Effector CD4-positive, alpha-beta T cell (primary cell): ENCODE measurements at places on chromosomes 1 and 21.

GRCh38 chr1:37159102-37159501, 124.8 kb upstream of the GRIK3 start:
- no peak for DNase-seq

GRCh38 chr1:211474451-211474850, 17.5 kb downstream of the RD3 start:
- no peak for DNase-seq

DNA sequence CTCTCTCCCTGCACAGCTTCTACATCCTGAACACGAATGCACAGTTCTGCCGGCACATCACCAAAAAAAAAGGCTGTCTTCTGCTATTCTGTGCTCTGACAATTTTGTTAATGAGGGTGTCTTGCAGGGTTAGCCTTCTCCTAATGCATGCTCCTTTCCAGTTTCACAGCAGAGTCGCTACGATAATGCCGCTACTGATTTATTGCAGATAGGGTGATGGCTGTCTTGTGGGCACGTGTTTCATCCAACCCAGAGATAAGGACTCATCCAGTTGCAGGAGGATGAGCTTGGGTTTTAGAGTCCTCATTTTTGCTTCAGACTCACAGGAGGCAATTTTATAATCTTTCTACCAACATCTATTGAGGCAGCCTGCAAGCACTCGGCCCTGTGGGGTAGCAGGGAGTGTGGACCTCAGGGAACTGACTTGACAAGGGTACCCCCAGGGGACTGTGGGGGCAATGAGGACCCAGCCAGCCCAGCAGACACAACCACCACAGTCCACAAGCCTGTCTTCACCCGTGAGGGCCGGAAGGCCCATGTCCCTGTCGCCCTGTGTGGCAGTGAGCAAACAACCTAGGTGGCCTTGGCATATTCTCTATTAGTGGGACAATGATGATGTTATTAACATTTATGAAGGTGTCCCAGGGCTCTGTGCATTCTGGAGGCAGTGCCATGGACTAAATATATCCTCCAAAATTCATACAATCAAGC, 15.4 kb upstream of the UTS2 start:
- DNase-seq: no peak

- DNase-seq: no peak
Measured at GRCh38 chr1:36542962-36543515, 60.3 kb upstream of the CSF3R start.

GRCh38 chr1:15171271-15171908, 17.8 kb downstream of the TMEM51 start:
- DNase-seq: no peak

- no peak for DNase-seq
Measured at GRCh38 chr1:236297161-236297560, 15.4 kb upstream of the ERO1B start.

GRCh38 chr1:206579747-206580437, 32.4 kb downstream of the EIF2D start:
- peak; percentile 78 for DNase-seq

GRCh38 chr1:234710381-234710780, 100.4 kb upstream of the IRF2BP2 start:
- DNase-seq: no peak

- no peak for DNase-seq
Measured at GRCh38 chr1:91925644-91926435, 23.4 kb upstream of the BRDT start.

- no peak for DNase-seq
Measured at GRCh38 chr1:164569241-164569640, 10.3 kb downstream of the PBX1 start.

GRCh38 chr1:118388301-118388959, 203.4 kb upstream of the SPAG17 start:
- no peak for DNase-seq

GRCh38 chr1:151990856-151991198, 2.8 kb downstream of the S100A10 start:
- DNase-seq: no peak

- DNase-seq: no peak
Measured at GRCh38 chr1:51697166-51697565, 80.3 kb downstream of the OSBPL9 start.

GRCh38 chr1:219322766-219323165, 149.1 kb downstream of the LYPLAL1 start:
- DNase-seq: no peak

DNA sequence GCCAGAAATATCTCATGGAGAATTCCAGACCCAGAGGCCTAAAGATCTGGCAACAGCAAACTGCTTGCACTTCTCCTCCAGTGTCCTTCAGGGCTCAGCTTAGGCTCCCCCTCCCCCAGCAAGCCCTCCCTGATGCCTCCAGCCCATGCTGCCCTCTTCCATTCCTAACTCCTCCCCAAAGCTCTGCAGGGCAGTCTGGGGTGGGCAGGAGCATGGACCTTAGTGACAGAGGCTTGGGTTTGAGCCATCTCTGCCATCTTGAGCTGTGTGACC, 436.8 kb downstream of the PTPRU start:
- no peak for DNase-seq

DNA sequence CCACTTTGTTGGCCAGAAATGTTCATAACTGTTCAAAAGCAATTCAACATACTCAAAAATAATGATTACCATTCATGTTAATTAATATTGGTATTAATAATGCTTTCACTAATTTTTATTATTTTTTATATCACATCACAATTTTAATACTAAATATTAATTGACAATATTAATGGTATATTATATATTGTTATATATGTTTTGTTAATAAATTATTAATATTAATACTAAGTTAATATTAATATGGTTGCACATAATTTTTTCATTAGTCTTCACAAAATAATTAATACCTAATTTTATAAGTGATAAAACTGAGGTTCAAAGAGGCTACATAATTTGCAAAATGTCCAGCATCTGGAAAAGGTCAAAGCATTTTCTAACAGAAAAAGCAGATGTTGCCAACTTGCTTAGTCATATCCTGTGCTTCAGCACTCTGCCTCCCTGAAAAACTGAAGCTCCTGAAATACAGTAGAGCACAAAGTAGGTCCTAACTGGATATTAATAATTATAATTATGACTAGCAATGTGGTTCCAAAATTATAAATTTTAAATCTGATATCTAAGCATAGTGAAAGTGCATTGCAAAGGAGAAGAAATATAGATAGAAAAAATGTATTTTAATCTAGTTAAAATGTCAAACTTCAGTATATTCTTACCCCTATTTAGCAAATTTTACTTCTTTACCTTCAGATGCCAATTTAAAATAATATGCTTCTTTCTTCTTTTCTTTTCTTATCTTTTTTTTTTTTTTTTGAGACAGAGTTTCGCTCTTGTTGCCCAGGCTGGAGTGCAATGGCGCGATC, 123.2 kb upstream of the TNFSF4 start:
- no peak for DNase-seq

DNA sequence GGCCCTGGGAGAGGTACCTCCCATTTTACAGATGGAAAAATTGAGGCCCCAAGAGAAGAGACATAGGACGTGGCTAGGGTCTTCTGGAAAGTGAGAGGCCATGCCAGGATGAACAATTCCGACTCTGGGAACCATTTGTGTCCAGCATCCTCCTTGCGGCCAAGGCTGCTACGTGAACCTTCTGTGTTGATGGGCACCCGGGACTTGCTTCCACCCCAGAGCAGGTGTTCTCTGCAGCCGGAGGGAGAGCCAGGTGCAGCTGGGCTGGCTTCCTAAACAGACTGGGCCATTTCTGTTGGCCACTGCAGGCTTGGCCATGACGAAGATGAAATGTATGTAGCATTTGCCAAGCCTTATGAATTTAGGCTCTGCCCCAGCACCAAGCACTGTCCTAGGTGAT, 118.9 kb downstream of the PRDM2 start:
- no peak for DNase-seq

DNA sequence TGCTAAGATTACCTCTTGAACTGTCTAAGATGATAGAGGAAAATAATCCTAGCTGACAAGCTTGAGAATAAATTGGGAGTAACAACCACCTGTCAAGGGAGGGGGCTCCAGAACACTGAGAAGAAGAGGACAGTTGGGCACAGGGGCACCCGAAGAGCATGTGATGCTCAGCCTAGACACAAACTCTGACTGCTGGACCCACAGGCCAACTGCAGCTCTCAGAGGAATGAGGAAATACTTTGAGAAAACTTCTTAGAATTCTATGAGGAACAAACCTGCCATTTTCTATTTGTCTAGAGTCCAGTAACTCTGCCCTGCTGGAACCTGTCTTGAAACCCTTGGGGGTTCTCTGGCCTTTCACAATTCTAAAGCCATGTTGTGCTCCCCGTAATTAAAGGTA, 124.1 kb upstream of the KCNK2 start:
- DNase-seq: no peak

- peak; percentile 18 for DNase-seq
Measured at GRCh38 chr1:236280438-236281197, 1.1 kb downstream of the ERO1B start.

DNA sequence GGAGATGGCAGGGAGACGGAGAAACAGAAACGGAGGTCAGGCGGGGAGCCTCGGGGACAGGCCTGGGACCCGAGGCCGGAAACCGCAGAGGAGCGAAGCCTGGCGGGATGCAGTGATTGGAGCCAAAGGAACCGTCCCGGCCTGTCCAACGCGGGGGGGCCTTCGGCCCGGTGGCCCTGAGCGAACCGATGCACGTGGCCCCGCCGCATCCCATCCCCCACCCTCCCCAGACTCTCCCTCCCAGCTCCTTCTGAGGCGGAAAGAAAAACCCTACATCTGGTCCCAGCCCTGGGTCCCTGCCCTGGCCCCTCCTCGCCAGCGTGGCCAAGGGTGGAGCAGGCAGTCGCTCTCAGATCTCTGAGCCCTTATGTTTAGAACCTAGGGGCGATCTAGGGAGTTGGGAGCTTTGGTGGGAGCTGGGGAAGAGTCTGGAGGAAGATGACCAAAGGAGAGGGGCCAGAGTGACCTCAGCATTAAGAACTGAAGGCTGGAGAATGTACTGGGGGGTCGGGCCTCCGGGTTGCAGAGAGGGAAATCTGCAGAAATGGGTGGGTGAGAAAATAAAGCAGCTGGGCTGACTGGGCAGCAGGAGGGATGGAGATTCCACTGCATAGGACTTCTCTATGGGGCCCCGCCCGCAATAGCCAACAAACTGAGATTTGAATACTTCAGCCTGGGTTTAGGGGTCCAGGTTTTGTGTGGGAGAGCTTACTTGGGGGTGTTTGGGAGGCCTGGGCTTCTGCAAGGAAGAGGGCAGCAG, 1.5 kb upstream of the CRABP2 start:
- no peak for DNase-seq

GRCh38 chr1:188155261-188155660, 1326.5 kb downstream of the PLA2G4A start:
- DNase-seq: no peak

GRCh38 chr1:45272913-45273371, 53.8 kb upstream of the HPDL start:
- DNase-seq: no peak

DNA sequence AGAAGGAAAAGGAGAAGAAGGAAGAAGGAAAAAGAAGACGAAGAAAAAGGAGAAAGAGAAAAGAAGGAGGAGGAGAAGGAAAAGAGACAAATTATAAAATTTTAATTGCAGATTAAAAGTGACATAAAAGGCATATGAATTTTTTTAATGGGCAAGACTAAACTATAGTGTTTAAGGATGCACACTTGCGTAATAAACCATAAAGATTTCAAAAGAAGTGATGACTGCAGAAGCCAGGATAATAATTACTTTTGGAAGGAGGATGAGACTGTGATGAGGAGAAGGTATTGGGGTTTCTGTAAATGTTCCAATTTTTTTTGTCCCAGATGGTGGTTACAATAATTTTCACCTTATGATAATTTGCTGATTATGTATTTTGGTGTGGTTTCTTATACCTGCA, 243.1 kb upstream of the PKN2 start:
- DNase-seq: no peak

- no peak for DNase-seq
Measured at GRCh38 chr1:101116006-101116405, 90.4 kb upstream of the DPH5 start.

DNA sequence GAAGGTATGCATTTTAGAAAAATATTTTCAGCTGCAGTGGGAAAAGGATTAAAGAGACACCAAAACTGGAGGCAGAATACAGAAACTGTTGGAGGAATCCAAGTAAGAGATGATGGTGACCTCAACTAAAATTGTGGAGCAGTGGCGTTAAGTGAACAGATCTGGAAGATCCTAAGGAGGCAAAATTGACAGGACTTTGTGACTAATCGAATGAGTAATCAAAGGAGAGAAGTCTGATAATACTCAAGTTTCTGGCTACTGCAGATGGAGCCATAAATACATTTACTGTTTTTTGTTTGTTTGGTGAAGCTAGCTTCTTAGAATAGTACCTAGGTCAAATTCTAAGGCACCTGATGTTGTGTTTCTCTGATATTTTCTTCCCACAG, 3.1 kb downstream of the CTBS start:
- DNase-seq: no peak

DNA sequence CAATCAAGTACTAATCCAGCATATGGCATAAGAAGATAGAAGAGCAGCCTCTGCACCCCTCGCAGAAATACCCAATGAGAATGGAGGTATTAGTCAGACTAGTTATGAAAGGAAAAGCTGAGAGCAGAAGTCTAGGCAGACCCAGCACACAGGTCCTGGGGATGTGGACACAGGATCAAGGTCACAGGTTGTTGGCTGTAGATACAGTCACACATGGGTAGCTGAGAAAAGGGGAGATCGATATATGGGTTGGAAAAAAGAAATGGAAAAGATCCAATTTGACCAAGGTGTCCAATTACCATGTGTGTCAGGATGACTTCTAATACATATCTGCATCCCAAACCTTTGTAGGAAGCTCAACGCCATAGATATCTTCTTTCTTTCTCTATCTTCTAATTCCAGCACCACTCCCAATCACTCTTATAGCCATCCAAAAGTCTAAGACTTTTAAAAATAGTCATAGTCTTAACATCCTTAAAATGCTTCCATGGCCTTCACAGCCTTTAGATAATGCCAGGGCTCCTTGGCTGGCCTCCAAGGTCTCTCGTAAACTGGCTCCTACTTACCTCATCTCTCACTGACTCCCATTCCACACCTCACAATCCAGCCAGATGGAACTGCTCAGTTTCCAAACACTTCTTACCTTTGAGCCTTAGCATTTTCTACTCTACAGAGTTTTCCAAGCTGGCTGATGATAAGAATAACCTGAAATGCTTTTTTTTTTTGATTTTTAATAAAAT, 8.3 kb upstream of the ZC3H11B start:
- no peak for DNase-seq

DNA sequence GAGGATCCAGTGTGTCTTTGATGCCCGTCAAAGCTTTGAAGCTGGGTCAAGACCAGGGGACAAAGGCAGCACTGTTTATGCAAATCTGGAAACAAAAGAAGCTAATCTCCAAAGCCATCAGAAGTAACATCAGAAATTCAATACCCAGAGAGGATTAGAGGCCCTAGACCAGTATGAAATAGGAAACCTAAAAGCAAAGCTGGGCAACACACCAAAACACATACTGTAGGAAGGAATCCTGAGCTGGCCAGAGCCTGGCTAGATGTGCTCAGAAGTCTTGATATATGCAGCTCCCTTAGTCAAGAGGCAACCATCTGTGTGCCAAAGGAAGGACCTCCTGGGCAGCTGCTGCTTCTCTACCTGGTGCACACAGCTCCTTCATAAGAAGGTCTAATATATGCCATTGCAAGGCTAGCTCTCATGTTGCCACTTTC, 12.3 kb downstream of the COLGALT2 start:
- DNase-seq: no peak
